ENCODE measurements at places on chromosomes 2 and 18.

- DNase-seq: no peak
Observed at GRCh38 chr18:77006305-77007175, 126.0 kb downstream of the MBP start.

DNA sequence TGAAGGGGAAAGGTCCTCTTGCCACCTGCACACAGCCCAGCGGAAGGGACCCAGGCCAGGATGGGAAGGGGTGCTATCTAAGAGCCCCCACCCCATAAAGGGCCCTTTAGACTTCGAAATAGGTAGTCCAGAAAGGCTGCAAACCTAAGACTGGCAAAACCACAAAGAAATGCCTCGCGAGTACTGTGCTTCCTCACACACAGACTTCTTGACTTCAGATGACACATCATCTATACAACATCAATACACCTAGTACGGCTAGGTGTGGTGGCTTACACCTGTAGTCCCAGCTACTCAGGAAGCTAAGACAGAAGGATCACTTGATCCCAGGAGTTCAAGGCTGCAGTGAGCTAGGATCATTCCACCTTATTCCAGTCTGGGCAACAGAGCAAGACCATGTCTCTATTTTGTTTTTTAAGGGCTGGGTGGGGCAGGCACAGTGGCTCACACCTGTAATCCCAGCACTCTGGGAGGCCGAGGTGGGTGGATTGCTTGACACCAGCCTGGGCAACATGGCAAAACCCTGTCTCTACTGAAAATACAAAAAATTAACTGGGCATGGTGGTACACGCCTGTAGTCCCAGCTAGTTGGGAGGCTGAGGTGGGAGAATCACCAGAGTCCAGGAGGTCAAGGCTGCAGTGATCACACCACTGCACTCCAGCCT lies 125.8 kb downstream of the CABLES1 start:
- DNase-seq: no peak

DNA sequence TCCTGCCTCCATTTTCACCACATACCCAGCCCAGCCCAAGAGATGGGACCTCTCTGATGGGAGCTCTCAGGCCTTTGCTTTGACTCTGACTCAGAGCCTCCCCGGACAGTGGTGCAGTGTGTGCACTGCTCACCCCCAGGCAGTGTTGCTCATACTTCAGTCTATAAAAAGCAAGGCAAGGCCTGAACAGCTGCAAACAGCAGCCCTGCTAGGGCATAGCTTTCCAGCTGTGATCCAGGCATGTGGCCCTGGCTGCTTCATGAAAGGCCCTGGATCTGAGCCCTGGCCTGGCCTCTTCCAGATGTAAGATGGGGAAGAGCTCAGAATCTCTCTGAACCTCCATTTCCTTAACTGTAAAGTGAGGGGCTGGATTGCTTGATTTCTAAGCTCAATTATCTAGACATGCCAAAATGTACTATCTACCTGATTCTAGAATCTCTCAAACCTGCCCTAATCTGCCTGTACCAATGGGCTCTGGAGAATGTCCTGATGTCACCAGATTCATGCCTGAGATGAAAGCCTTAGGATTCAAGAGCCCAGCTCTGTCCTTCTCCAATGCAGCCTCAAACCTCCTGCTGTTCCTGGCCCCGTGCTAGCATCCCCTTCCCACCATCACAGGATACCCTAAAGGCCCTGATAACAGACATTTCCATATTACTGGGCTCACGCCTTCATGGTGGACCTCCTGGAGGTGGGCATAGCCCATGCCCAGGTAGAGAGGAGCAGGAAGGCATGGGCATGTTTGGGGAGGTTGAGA lies 206.9 kb downstream of the ARL4C start:
- DNase-seq: peak; percentile 69

- no peak for DNase-seq
Observed at GRCh38 chr2:121211689-121212151, 73.3 kb downstream of the TFCP2L1 start.

DNA sequence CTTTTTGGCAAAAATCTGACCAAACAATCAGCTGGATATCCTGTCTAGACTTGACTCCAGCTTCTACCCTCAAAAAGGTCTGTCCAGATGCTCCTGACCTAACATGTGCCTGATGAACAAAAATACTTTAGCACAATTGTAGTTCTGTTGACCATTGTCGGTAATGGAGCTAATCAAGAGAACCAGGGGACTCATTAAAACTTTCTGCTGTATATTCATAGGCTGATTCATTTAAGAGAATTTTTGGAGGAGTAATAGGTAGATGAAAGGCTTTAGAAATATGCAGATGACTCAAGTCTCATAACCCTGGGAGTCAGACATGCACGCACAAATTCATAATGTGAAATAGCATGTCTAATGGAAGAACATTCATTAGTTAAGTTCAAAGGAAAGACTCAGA lies 514.2 kb downstream of the TXNL1 start:
- DNase-seq: peak; percentile 18

GRCh38 chr2:175792881-175793280 lies 209.2 kb downstream of the LNPK start:
- no peak for DNase-seq

DNA sequence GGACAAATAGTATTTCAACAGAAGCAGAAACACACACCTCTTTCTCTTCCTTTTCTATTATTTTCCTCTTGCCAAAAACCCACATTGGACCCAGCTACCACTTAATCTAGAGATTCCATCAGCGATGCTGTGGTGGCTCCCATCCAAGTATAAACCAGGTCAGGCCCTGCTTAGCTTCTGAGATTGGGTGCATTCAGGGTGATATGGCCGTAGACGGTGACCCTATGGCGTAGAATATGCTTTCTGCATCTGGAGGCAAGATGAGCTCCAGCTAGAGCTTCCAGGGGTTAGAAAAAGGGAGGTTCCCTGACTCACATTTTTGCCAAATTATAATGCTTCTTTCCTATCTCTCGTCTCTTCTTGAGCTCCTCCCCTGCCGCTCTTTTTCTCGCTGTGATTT lies 66.5 kb downstream of the TNP1 start:
- DNase-seq: no peak

DNA sequence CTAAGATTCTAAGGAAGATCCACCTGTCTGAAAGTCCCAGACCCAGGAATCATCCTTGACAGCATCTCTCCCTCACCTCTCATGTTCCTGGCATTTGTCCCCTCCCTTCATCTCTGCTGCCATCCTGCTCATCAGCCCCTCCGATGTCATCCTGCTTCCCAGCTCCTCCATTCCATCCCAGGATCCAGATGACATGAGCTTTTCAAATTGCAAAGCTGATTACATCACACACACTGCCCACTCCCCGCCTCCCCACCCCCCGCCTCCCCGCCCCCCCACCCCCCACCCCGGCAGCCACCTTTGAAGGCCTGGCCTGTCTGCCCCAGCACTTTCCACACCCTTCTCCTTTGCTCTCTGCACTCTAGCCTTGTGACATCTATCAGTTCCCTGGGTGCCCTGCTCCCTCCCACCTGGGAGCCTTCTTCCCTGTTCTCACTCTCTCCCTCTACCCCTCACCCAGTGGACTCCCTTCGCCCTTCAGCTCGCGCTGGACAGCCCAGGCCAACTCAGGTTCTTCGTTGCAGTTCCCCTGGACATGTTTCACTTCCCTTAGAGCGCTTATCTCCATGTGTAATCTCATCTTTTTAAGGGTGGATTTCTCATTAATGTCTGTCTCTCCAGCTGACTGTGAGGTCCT lies 61.6 kb downstream of the DNMT3A start:
- DNase-seq: no peak

GRCh38 chr2:239611222-239611795 lies 210.5 kb upstream of the HDAC4 start:
- no peak for DNase-seq

DNA sequence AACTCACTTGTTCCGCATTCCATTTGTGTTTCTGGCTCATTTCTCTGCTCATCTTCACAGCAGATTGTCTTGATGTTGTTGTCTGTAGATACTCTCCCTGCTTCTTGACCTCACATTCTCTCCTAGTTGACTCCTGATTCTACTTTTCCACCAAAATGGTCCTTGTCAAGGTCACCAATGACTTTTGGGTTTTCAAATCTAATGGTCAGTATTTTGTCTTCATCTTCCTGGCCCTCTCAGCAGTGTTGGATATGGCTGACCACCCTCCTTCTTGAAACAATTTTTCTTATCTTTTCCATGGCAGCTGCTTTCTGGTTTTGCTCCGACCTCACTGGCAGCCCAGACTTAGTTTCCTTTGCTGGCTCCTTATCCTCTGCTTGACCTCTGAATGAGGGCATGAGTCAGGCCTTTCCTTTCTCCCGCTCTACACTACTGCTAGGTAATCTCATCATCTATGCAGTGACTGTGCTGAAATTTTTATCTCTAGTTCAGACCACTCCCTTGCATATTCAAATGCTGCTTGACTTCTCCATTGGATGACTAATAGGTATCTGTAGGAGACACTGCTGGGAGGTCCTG lies 386.6 kb upstream of the SPRED2 start:
- peak; percentile 2 for DNase-seq

DNA sequence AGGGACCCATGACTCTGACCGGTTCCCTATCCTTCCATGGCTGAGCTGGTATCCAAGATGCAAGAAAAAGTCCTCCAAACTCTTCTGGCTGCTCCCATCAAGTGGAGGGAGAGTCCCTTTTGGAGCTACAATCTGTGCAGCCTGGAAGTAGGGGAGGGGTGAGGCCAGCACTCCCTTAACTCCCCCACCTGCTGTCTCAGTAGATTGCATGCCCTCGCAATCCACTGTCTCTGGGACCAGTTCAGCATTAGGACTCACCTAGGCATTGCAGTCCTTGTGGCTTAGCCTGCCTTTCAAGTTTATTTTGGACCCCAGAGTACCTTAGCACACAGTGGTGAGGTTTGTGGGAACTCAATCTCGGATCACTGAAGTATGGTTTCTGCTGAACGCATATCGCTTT lies 14.2 kb upstream of the FMNL2 start:
- no peak for DNase-seq

DNA sequence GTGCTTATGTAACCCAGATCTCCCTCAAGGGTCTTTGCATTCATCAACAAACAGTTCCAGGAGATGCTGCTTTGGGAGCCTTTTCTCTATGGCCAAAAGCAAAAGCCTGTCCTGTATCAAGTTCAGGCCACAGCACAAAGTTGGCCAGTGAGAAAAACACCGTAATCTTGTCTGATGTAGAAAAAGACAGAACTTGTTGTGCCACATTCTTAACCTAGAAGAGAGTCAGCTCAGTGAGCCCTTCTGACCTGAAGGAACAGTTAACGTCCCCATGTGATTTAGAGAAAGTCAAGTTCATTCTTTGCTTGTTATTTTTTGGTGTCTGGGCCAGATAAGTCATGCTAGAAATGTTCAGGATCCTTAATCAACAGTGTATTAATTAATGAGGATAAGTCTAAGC lies 7.8 kb upstream of the CNDP1 start:
- no peak for DNase-seq

DNA sequence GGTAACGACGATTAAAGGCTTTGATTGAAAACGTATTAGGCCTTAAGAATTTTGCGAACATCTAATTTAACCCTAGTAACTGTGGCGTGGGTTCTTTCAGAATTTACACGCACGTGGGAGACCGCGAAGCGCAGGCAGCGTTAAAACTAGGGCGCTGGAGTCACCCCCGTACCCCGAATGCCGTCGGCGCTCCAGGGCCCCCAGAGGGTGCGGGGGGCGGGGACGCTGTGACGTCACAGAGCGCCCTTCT lies 673 bp upstream of the SMCHD1 start:
- no peak for DNase-seq

DNA sequence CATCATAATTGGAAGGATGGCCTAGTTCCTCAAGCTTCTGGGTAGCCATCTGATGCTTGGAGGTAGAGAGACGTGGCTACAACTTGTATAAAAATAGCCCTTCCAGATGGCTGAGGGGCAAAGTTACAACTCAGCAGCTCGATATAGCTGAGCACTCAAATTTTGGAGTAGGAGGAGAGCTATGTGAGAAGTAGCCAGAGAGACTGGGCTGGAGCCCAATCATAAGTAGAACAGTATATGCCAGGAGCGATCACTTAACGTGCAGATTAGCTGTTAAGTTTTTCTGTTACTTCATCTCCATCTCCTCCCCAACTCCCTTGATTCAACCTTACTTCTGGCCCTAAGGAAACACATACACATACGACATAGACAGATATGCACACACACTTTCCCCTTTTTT lies 28.8 kb downstream of the CNRIP1 start:
- DNase-seq: no peak

- no peak for DNase-seq
Observed at GRCh38 chr2:75356865-75357264, 157.5 kb upstream of the TACR1 start.

DNA sequence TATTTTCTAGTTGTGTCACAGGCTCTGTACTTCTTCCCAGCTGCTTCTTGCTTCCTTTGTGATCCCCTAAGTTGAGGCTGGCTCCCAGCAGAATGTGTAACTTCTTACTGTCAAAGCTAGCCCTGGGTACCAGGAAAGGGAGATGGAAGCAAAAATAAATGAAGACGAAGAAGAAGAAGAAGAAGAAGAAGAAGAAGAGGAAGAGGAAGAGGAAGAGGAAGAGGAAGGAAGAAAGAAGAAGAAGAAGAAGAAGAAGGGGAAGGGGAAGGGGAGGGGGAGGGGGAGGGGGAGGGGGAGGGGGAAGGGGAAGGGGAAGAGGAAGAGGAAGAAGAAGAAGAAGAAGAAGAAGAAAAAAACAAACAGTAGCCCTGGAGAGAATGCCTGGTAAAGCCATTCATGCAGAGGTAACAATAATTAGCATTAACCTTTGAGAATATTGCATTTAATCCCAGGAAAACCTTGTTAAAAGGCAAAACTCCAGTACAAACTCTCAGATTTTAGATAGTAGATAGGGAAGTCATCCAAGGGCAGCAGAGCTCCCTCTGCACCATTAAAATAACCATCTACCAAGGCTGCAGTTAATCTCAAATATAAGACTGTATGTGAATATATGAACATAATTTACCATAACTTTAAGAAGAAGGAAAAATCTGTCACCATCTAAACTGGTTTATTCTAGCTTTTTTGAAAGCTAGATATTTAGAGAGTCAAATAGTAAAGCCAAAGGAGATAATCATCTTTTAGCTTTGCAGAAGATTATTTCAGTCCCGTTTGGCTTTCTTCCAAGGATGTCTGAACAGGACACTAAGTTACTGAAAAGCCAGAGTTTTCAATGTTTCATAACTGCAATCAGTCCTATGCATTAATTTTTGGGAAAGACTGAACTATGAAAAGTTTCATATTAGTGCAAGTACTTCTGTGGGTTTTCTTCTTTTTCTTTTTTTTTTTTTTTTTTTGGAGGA lies 44.3 kb upstream of the FBXO11 start:
- DNase-seq: peak; percentile 21

GRCh38 chr18:8084160-8084559 lies 517.0 kb downstream of the PTPRM start:
- DNase-seq: peak; percentile 45
